ENCODE measurements at places on chromosomes 6 and 20.

GRCh38 chr20:22916021-22916842 lies 118.9 kb upstream of the SSTR4 start:
- no peak for DNase-seq

GRCh38 chr6:28311139-28311823 lies 24.7 kb downstream of the ZSCAN31 start:
- DNase-seq: no peak

DNA sequence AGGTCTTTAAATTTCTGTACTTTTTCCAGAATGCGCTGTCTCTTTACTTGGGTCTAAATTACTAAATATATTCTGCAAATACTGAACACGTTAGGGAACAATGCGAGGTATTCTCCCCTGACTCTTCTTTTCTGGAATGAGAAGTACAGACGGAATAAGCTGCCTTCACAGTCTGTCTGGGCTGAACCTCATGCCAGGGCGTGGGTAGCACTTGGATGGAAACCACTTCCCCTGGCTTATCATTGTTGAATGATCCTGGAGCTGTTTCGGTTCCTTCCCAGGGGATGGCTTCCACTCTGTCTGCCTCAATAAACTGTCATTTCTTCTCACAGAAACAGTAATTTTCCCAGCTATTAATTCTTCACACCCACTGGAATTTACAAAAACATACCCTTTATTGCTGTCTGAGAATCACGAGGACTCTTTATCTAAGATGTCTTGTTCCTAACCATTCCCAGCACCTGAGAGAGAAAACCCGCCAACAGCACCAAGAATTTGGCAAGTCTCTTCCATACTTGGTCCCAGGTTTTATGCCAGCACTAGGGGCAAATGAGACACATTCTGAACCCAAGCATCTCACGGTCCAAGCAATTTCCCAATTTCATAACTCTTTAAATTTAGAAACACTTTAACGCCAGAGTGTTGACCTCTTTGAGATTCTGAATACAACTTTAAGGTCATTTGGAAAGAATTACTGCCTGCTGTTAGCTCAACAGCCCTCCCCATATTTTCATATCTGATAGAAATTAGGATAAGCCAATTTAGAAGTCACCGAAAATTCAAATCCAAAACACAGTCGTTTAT lies 43.2 kb upstream of the ADGRF5 start:
- DNase-seq: peak; percentile 16

DNA sequence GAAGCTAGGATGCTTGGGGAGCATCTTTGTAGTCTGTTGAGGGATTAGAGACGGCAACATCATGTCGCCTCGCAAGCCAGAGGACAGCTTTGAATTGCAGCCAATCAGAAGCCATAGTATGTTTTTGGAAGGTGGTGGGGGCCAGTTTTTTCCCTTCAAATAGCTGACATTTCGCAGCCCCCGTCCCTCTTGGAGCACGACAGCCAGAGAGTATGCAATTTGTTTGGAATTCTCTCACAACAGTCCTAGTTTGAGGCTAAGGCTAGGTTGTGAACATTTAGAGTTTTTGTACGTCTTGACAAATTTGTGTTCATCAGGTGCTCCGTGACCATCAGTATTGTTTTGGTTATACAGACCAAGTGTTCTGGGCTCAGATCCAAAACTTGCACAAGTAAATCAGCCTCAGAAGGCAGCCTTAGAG lies 83.3 kb downstream of the PLCB1 start:
- DNase-seq: no peak

GRCh38 chr6:105557291-105557690 lies 154.4 kb upstream of the PREP start:
- DNase-seq: no peak

GRCh38 chr6:43831191-43831590 lies 61.2 kb downstream of the VEGFA start:
- peak; percentile 34 for DNase-seq

GRCh38 chr20:50625986-50626677 lies 65.2 kb downstream of the RIPOR3 start:
- peak; percentile 14 for DNase-seq

- no peak for DNase-seq
Observed at GRCh38 chr6:48194596-48195295, 83.7 kb upstream of the PTCHD4 start.

- no peak for DNase-seq
Observed at GRCh38 chr20:43430265-43431133, 27.2 kb upstream of the SRSF6 start.

- no peak for DNase-seq
Observed at GRCh38 chr6:93183531-93183972, 235.8 kb downstream of the EPHA7 start.

DNA sequence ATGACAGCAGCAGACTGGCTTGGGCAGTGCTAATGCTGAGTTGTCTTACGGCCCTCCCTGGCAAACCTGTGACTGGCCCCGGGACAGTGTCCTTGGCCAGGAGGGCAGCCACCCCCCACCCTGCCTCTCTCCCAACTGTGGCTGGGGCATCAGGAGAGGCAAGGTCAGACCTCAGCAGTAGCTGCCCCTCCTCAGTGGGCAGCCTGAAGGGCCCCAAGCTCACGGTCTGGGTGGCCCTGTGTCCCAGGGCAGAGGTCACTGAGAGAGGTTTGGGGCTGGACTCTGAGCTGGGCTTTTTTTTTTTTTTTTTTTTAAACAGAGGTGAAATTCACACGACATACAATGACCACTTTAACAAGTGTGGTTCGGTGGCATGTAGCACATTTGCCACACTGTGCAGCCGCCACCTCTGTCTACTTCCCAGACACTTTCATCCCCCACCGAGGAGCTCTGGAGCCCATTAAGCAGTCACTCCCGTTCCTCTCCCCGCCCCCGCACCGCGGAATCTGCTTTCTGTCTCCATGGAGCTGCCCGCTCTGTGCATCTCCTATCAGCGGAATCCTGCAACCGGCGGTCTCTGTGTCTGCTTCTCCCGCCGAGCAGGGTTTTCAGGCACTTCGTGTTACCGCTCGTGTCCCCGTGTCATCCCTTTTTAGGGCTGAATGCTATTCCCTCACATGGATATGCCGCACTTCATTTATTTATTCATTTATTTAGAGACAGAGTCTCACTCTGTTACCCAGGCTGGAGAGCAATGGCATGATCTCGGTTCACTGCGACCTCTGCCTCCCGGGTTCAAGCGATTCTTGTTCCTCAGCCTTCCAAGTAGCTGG lies 67.9 kb upstream of the GATA5 start:
- DNase-seq: no peak

DNA sequence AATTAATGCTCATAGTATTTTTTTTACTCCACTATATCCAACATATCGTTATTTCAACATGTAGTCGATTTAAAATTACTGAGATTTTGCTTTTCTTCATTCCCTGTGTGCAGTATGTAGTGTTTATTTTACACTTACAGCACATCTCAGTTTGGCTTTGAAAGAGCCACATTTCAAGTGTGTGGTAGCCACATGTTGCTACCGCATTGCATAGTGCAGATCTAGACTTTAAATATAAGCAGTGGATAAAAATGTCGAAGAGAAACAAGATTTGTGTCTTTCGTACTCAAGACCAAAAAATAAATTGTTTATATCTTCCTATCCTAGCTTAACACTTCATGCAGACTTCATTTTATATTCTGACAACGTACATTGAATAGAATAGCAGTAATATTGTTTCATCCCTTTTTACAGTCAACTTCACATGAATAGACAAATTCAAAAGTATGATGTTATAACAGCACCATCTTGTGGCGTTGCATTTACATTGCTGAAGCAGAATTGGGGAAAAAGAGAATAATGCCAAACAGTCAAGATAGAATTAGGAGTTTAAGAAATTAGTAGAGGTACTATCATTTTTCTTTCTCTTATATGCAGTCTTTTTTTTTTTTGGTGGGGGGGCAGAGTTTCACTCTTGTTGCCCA lies 29.9 kb downstream of the FBXO5 start:
- peak; percentile 24 for DNase-seq

DNA sequence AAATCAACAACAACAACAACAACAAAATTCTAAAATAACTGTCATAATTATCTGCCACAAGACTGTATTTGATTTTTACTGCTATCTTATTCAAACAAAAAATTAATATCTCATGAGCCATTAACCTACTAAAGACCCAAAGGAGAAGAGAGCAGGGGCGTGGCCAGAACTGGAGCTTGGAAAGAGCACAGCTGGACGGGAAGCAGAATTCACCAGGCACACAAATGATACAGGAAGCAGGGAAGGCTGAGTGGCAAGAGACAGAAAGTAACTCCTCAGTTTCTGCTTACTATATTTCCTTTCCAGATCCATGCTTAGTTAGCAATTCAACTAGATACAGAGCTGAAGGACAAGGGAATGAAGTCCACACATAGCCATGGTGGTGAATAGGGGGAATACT lies 54.4 kb downstream of the FKBP5 start:
- DNase-seq: no peak

- no peak for DNase-seq
Observed at GRCh38 chr6:135022050-135022697, 32.4 kb downstream of the HBS1L start.

GRCh38 chr6:36422714-36423100 lies 19.9 kb downstream of the PXT1 start:
- no peak for DNase-seq

DNA sequence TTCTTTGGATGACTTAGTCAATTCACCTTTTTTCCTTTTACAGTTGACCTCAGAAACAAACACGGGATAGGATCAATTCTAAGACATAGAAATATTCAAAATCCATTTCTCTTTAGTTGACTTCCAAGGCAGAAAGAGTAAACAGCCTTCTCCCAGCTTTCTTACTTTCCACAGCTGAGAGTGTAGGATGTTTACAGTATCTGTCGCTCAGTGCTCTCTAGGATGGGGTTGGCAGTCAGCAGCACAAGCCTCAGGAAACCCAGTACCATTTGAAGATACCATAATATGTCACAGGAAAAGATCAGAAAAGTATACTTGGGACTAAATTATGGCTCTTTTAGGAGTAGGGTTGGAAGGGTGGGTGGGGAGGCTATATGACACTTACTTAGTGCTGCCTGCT lies 88.2 kb downstream of the OGFRL1 start:
- DNase-seq: no peak

DNA sequence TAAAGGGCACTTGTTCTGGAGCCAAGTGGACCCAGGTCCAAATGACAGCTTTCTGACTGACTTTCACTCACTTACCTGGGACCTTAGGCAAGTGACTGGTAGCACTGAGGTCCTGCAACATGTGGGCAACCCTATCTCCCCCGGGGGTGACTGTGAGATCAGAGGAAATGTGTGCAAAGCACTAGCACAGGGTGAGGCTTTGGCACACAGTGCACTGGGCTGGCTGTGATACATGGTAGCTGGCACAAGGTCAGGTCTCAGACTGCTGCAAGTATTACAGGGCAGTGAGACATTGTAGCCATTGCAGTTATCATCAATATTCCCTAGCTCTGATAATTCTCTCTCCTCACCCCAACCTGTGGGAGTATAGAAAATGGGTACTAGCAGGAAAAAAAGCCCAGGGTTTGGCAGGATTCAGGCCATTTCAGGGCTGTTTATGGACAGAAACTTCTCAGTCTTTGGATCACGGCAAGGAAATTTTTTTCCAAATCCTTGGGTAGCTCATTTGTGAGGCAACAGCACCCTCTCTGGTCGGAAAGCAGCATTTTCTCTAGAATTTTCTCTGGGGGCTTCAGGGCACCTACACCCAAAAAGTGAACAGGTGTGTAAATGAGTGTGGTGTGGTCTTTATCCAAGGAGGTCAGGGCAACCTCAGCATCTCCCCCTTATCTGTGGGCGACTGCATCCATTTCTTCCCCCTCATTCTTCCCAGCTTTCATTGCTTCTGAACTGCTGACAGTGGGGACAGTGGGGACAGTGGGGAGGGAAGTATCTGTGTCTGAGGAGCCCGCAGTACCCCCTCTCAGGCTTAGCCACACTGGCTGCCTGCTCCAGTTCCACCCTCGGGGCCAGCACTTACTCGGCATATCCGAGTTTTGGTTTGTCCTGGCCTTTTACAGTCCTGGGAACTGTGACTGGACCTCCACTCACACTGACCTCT lies 148.7 kb upstream of the PHACTR3 start:
- DNase-seq: no peak

Data from inflammatory macrophage treated with lipopolysaccharide for 4 hours (primary cell).